T-helper 17 cell (primary cell): ENCODE measurements at places on chromosomes 2 and 18.
A peak's percentile ranks its signal among the peaks of the same experiment; 100 is the strongest.

DNA sequence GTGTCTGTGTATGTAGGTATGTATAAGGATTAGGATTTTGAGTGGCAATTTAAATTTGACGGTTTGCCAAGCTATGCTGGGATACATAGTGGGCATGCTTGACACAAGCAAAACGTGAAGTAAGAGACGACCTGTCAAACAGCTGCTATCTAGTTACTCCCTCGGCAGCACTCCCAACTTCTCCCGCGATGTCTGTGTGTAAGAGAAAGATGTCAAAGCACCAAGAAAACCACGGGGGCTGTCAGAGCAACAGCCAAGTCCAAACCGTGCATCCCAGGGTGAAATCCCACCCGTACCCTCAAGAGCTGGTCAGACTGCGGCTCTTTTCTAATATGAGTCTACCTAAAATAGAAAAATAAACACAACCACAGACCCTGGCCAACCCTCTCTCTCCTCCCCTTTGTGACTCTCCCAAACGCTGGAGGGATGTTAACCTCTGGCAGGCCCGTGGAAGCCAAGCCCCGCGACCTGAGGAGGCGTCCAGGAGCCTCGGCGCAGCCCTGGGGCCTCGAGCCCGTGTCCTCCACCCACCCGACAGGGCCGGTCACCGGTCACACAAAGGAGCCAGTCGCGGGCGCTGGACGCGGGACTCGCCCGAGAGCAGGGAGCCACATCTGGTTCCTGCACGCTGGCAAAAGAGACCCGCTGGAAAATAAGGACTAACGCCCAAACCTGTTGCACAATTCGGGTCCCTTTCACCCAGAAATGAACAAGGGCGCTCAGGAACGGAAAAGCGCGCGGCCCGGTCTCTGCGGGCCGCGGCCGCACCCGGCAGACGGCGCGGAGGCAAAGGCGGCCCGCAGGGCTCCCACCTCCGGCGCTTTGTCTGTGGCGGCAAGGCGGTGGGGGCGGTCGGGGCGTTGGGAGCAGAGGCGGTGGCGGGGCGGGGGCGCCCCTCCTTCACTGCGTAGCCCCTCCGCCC is 925 bp downstream of the SESTD1 start:
- peak; percentile 24 for DNase-seq

GRCh38 chr2:237552908-237553307 is 13.5 kb upstream of the PRLH start:
- DNase-seq: no peak

DNA sequence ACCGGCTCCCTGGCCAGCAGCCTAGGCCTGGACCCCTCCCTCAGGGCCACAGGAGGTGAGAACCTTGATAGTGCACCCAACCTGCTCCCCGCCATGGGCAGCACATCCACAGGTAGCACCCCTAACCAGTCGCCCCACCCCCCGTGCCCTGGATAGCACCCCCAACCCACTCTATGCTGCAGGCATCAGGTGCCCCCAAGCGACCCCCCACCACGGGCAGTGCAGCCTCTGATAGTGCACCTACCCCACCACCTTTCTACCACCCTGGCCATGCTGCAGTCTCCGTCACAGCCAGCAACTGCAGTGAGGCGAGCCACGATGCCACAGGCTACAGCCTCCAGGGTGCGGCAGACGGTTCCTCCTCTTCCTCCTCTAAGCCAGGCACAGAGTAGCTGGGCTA is 55.6 kb downstream of the SOWAHC start:
- DNase-seq: no peak

DNA sequence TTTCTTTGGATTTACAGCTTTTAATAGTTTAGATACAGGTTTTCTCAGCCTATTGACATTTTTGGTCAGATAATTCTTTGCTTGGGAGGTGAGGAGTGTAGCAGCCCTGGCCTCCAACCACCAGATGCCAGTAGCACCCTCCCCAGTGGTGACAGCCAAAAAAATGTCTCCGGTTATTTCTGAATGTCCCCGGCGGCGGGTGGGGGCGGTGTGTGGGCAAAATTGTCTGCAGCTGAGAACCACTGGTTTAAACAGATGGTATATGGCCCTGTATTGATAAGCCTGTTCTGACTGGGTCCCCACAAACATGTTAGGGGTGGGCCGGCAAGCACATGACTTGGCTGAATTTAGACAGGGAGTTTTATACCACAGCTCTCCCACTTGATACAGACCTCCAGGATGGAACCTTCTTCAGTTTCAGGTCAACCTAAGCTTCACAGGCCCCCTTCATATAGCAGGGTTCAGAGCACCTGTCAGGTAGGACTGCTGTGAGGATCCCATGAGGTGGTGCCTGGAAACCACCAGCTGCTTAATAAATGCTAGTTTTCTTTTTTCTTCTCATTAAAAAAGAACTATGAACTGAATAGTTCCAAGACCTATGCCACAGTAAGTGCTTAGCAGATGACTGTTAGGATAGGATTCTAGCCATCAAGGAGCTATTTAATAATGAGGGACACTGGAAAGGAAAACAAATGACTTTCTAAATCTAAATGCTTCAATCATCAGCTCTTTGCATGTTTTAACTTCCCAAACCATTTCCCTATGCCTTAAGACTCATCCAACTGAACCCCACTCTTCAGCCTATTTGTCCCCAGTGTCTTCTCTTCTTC is 18.1 kb downstream of the LPIN2 start:
- DNase-seq: peak; percentile 40

DNA sequence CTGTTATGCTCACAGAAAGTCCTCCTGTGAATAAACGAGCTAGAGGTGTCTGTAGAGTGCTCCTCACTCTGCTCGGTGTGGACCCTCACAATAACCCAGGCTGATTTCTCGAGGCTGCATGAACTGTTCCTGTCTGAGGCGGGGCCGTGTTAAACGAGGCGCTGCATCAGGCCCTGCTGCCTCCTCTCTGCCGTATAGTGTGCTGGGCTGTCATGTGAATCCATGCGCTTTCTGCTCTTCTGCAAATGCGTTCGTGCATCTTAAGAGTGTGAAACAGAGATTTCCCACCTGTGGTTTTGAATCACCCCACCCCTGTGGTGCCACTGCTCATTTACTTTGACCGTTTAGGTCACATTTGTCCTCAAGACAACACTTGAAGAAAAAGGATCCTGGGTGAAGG is 26.2 kb downstream of the TRAF3IP1 start:
- no peak for DNase-seq

DNA sequence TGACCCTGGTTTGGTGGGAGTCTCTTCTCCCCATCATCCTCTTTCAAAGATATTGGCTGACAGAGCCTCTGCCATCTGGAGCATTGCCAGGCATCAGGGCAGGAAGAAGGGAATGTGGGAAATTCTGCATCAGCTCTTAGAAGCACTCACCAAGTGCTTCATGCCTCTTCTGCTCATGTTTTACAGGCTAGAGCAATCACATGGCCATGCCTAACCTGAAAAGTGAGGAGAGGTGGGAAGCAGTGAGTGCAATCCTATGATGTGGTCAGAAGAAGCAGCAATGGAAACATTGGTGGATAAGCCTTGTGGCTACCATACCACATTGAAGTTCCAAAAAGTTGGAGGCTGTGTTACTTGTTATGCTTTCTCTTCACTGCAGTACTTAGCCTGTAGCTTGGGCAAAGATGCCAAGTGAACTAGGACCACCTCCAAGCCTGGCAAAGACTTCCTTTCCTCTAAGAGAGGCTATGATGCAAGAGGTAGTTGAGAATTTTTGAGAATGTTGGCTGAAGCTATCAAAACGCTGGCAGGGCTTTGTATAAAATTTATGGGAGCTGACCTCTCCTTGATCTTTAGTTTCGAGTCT is 64.1 kb downstream of the BCL2L11 start:
- DNase-seq: no peak

- DNase-seq: no peak
Measured at GRCh38 chr2:20680744-20681375, 13.9 kb downstream of the GDF7 start.

- no peak for DNase-seq
Measured at GRCh38 chr2:106581328-106581727, 94.2 kb downstream of the CD8B2 start.

- no peak for DNase-seq
Measured at GRCh38 chr18:21194871-21195771, 46.9 kb upstream of the GREB1L start.

DNA sequence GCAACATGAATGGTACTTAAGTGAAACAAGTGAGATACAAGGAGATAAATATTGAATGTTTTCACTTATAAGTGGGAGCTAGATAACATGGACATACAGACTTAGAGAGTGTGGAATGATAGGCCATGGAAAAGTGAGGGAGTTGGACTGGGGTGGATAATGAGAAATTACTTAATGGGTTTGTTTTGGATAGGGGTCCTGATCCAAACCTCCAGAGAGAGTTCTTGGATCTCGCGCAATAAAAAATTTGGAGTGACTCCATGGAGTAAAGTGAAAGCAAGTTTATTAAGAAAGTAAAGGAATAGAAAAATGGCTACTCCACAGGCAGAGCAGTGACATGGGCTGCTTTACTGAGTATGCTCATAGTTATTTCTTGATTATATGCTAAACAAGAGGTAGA is 508.9 kb downstream of the CNTNAP5 start:
- no peak for DNase-seq

DNA sequence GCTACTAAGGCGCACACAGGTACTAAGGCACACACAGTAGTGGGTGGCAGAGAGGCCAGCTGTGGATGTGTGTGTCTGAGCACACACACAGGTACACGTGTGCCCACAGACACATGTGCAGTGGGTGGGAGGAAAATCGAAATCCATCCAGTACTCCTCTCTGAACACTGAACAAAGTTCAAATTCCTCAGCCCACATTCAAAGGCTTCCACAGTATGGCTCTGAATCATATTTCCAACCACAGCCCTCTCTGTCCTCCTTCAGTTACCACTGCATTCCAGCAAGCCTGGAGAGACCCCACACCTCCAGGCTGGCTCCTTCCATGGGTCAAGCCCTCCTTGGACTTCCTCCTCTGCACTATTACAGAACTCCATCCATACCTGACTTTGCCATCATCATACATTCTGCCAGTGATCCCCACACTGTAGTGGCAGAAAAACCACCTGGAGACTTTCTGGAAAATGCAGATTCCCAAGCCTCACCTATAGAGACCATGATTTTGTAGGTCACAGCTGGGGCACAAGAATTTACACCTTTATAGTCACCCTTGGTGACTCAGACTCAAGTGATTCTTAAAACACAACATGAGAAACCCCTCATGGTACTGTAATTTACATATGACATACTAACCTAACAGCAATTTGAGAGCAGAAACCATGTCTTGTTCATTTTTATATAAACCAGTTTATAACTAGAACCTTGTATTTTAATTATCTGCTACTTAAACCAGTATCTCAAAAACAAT is 31.4 kb downstream of the EPG5 start:
- no peak for DNase-seq
